ENCODE measurements at places on chromosomes 6 and 20.

GRCh38 chr6:156602066-156602385 lies 175.2 kb upstream of the ARID1B start:
- DNase-seq, result no peak

DNA sequence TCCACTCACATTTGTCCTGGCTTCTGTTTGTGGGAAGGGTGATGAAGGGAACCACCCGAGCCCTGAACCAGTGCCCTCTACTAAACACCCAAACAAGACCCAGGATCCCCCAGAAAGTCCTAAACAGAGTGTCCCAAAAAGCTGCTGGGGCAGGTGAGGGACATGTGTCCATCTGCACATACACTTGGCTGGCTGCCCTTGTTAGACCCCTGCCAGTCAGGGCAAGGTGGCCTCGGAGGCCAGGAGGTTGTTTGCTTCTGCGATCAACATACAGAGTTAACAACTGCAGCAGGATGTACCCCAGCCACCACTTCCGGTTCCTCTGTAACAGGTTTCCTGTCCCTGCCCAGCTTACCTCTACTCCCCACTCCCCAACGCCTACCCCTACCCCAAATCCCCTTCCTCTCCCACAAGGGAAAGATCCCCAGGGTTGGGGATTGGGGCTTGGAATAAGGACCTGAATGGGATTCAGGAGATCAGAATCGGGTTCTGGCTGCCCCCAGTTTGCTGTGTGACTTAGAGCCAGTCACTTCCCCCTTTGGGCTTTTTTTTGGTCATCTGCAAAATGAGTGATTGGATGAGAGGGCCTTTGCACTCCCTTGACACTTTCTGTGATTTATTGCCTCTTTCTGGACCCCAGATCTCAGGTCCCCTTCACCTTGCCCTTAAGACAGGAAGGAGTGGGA lies 13.9 kb downstream of the DEF6 start:
- peak; percentile 71 for DNase-seq

DNA sequence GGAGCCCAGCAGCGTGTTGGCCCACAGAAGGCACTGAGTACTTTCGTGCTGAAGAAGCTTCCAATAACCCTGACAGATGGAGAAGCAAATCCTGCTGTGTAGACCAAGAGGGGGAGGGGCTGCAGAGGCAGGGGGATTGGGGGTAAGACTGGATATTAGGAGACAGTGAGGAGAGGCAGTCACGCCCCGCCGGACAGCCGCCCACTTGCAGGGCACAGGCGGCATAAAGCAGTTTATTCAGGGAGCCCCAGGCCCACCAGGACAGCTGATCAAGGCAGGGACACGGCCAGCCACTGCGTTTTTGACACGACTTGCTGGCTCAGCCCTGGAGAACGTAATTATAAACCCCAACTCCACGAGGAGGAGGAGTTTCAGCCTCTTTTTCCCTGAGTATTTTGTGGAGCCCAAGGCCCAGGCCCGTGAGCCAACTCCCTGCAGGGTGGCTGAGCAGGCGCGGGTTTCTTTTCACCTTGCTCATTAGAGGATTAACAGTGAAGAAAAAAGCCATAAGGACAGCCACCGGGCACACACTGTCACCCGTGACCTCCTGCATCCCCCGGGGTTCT lies 177.9 kb downstream of the TFAP2C start:
- DNase-seq, result no peak

- DNase-seq, result no peak
Observed at GRCh38 chr6:54805077-54805476, 41.5 kb upstream of the FAM83B start.

Measured in CD4-positive, alpha-beta T cell treated with Interleukin-15 for 4 hours (primary cell).